ENCODE measurements at places on chromosomes 5 and 9.

GRCh38 chr5:174559141-174559540, 165.2 kb upstream of the MSX2 start:
- no peak for DNase-seq

DNA sequence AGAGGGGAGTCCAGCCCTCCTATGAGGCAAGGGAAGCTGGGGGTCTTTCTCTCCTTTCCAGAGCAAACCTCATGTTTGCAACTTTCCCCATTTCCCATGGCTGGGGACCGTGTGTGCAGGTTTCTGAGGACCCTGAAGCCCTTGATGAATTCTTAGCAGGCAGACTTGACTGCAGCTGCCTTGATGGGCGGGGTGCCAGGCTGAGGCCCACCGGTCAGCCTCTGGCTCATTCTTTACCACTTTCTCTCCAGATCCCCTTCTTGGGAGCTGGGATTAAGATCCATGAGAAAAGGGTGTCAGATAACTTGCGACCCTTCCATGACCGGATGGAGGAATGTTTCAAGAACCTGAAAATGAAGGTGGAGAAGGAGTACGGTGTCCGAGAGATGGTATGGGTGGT, 30.0 kb upstream of the FOXI1 start:
- no peak for DNase-seq

GRCh38 chr5:139676406-139676805, 28.3 kb downstream of the CXXC5 start:
- DNase-seq, result no peak

GRCh38 chr9:21709464-21710058, 92.9 kb upstream of the MTAP start:
- peak; percentile 80 for DNase-seq

- peak; percentile 33 for DNase-seq
These were observed 2.1 kb downstream of the ZDHHC21 start for GRCh38 chr9:14690948-14691730.

DNA sequence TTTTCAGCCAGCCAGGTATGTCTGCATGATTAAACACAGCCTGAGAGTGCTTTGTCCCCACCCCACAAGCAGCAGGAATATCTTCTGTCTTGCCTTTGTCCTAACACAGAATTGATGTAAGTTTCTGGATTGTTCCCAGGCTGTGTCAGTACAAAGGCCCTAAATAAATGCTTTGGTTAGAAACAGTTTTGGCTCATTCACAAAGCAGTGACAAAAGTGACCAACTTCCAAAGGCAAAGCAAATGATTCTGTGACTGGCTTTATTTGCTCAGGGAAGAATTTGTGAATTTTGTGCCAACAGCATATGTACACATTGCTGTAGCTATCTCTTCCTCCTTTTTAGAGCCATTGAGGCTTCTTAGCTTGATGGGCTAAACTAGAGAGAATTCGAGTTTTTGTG, 133.7 kb downstream of the PLPPR1 start:
- DNase-seq, result no peak

DNA sequence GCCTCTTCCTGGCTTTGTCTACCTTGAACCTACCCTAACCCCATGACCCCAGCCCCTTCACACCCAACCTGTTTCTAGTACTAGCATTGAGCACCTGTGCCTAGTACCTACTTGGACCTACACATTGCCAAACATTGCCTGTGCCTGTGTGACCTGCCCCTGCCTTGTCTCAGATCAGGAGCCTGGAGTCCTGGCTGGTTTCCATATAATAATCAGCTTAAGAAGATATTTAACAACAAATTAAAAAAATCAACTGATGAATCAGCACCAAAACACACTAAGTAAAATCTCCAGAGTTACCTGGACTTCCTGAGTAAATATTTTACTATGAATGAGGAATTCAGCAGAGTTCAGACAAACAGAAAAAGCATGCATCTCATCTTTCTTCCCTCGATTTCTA, 17.7 kb downstream of the LPAR1 start:
- no peak for DNase-seq

DNA sequence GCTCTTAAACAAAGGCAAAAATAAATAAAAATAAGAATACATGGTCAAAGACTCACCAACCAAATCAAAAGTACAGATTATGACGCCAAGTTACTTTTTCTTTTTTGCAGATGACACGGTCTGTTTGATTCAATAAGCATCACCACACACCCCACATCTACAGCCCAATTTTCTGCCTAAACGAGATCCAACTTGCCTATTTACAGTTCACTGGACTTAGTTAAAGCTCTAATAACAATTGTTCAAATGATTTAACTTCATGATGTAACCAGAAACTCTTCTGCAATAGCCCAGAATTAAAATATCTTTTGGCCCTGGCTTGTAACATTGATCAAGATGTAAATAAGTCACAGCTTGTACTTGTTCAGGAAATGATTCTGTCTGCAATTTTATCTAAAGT, 590.3 kb upstream of the C9orf72 start:
- no peak for DNase-seq

DNA sequence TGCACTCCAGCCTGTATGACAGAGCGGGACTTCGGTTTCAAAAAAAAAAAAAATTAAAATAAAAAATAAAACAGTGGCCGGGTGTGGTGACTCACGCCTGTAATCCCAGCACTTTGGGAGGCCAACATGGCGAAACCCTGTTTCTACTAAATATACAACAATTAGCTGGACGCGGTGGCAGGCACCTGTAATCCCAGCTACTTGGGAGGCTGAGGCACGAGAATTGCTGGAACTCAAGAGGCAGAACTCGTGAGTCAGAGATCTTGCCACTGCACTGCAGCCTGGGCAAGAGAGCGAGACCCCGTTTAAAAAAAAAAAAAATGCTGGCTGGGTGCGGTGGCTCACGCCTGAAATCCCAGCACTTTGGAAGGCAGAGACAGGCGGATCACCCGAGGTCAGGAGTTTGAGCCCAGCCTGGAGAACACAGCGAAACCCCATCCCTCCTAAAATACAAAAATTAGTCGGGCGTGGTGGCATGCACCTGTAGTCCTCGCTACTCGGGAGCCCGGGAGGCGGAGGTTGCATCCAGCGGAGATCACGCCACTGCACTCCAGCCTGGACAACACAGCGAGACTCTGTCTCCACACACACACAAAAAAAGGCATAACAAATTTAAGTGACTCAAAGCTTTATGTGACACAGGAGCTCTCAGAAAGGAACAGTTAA, 1.5 kb upstream of the NPM1 start:
- no peak for DNase-seq

DNA sequence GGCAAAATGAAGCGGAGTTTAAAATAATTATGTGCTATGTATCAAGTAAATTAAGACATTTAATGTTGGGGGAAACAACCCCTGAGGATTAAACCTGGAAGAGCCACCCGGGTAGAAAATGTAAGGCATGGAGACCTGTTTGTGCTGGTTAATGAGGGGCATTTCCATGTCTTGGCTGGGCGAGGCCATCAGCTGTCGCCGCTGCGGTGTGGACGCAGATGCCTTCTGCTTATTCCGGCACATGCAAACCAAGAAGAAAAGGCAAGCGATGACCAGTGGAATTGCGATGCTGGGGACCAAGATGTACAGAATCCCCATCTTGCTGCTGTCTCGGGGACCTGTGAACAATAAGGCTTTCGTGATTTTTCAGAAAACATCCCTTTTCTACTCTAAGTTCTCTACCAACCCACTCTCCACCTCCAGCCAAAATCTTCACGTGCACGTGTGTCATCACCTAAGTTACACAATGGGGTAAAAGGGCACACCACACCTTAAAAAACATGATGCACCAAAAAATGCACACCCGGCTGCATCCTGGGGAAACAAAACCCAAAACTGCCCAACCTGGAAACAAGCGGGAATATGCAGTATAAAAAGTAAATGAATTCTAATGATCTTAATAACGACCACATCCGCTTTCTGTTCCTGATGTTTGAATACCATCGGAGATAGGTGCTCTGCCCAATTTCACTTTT, 223.5 kb downstream of the ROR2 start:
- DNase-seq, result no peak

DNA sequence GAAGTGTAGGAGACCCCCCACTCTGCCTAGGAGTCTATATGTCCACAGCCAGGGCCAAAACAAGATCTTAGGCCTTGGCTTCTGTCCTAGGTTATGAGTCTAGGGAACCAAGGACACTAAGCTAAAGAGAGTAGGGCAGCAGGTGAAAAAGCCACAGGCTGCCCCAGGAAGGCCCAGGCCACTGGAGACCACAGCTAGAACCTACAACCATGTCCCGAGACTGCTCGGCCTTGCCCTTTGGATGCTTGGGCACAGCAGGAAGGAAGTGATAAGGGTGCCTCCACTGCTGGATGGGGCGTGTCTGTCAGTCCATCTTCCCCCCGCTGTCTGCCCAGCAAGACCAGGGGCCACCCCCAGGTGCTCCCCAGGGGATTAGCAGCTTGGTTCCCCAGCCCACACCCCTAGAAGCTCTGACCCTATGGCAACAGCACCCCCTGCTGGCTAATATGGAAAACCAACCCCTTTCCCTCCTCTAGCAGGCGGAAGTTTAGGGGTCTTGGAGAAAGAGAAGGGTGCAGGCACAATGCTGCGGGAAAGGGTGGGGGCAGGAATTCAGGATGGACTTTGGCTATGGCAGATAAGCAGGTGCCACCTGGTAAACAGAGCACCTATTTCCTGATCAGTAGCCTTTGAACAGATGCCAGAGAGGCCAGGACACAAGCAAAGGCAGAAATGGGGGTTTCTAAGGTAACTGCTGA, 10.5 kb upstream of the IRF1 start:
- peak; percentile 73 for DNase-seq

DNA sequence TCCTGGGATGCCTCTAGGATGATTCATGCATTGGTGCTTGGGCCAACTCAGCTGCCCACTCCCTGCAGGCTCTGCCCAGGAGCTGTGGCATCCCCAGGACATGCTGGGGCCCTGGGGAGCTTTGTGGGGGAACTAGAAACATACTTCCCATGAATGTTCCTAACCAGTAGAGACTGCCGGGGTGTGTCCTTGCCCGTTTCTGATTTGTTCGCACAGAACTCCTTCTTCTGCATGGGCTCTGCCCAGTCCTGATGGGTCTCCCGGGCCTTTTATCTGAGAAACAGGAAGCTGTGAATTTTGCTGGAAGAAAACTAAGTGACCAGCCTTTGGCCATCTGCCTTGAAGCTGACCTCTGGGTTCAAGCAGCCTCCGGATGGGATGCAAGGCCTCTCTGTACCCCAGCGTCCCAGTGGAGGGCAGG, 71.6 kb upstream of the RNU6ATAC start:
- peak; percentile 9 for DNase-seq

DNA sequence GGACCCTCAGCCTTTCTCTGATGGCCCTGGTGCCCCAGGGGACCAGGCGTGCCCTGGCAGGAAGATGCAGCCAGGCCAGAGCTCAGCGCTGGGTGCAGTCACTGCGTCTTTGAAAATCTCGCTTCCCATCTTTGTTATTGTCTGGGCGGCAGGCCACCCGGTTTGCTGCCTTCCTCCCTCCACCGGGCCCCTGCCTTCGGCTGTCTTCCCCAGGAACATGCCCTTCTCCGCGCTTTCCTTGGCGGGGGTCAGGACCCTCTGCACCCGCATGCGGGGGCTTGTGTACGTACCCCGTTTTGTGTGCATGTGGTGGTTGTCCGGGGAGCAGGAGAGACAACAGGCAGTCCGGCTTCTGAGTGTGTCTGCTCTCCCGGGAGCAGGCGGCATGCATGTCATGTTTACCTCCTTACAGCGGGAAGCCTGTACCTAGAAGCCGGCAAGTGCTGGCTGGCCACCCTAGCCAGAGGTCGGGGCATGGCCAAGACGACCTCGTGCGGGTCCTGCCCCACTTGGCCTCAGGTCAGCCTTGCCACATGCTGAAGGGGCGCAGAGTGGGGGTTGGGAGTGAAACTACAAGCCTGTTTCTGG, 49.5 kb downstream of the DAB2IP start:
- no peak for DNase-seq

GRCh38 chr9:73753171-73753570, 601.5 kb downstream of the ANXA1 start:
- DNase-seq, result no peak

GRCh38 chr5:34415559-34416198, 240.4 kb upstream of the RAI14 start:
- peak; percentile 70 for DNase-seq

DNA sequence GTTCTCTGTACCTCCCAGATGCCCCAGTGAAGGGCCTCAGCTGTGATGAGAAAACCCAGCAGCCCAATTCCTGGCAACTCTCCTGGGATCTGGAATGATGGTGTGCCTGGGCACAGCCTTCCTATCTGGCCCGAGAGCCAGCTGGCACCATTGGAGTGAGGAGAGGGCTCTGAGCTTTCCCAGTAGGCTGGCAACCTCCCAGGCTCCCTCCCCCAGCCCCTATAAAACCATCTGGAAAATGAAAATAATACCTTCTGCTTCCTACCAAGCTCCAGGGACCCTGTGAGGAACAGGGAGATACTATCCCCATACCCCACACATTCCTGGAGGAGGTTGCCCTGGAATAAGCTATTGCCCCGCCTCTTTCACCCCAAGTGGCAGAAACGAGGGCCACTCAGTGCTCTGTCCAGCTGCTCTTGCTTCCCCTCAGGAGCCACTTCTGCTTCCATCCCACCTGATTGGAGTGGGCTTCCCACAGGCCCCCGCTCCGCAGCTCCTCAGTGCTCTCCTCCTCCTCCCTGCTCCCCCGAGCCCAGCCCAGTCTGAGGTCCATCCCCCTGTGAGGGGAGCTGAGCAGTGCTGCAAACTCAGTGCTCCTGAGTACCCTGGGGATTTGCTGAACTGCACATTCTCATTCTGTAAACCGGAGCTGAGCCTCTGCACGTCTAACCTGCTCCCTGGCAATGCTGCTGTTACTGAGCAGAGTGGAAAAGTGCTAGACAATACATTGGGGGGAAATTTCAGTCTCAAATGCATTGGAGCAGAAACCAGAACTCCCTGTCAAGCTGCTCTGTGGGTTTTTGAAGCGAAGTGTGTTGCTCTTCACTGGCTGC, 74.7 kb downstream of the THBS4 start:
- no peak for DNase-seq

DNA sequence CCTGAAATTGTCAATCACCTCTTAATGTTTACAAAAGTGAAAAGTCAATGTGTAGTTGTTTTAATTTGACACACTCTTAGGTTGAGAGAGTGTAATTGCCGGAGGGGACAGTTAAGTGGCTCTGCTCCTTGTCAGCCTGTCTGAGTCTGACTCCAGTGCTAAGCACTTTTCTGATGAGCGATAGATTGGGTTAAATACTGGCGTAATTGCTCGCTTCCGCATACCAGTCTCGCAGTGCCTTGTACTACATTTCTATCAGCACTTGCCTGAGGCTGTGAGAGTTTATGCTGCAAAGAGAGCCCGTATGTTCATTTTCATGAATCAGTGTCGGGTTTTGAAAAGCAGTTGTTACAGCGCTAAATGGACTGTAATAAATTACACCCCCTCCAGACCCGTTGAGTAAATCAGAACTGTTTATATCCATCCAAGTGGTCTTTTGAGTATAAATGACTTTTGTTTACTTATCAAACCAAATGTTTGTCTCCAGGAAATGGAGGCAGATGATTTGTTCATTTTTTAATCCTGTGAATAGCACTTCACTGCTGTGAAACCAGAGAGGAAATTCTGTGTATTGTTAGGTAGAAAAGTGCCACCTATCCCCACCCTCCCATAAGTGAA, 41.0 kb upstream of the DMRT3 start:
- peak; percentile 16 for DNase-seq

GRCh38 chr5:141529002-141529401, 40.1 kb downstream of the PCDHGC5 start:
- peak; percentile 53 for DNase-seq

- DNase-seq, result no peak
These were observed 99.6 kb downstream of the LURAP1L start for GRCh38 chr9:12874395-12874794.

GRCh38 chr9:76560481-76560922, 101.5 kb downstream of the GCNT1 start:
- peak; percentile 66 for DNase-seq
